A549 treated with CpdA at 1 μM for 4 hours (cell line): ENCODE measurements at places on chromosomes 4 and X. TPM values are rescaled to one million over a fixed set of nuclear protein-coding genes. Genes with fewer than 3 reads are reported as not detected.

Gene HPGD
- total RNA-seq, result 43.5 to 51.8 TPM (median 46.8 TPM) in 5 replicates

Gene CYTL1
- total RNA-seq, result not detected in 5 replicates

Gene DCK
- 16.8 to 25.3 TPM (median 18.4 TPM) in 5 replicates for total RNA-seq

Gene ELMOD2
- 9.4 to 12.0 TPM (median 10.6 TPM) in 5 replicates for total RNA-seq

Gene NDNF
- total RNA-seq, result not detected in 5 replicates

Gene SORBS2
- 0.14 to 0.32 TPM (median 0.29 TPM) in 4 of 5 replicates, not detected in the other for total RNA-seq

Gene RTL5
- total RNA-seq, result 2.3 to 2.6 TPM (median 2.5 TPM) in 5 replicates

Gene IL2RG
- total RNA-seq, result 0.08 to 0.31 TPM (median 0.13 TPM) in 4 of 5 replicates, not detected in the other

Gene GPC3
- 0.16 TPM in 1 of 5 replicates, not detected in the others for total RNA-seq

Gene PABPC1L2A
- not detected in 5 replicates for total RNA-seq

Gene WWC2
- 11.8 to 17.7 TPM (median 16.6 TPM) in 5 replicates for total RNA-seq

Gene GABRQ
- 0.14 to 0.32 TPM (median 0.23 TPM) in 5 replicates for total RNA-seq

Gene INTU
- 0.68 to 1.5 TPM (median 1.4 TPM) in 5 replicates for total RNA-seq
